ENCODE measurements at places on chromosomes 5 and 9. TPM values are rescaled to one million over a fixed set of nuclear protein-coding genes. Genes with fewer than 3 reads are reported as not detected.

The HSPB3 gene
- total RNA-seq = 0.85 TPM

The RORB gene
- total RNA-seq = 0.50 TPM

The FOXI1 gene
- total RNA-seq = not detected

The SLC24A2 gene
- not detected for total RNA-seq

The CDH12 gene
- not detected for total RNA-seq

The PDE6A gene
- total RNA-seq = not detected

The SLC25A48 gene
- not detected for total RNA-seq

The GPR151 gene
- not detected for total RNA-seq

The ORM1 gene
- not detected for total RNA-seq

The DDX46 gene
- 20.5 TPM for total RNA-seq

The SGTB gene
- total RNA-seq = 26.1 TPM

The EIF4E1B gene
- not detected for total RNA-seq

The SNCAIP gene
- total RNA-seq = 0.13 TPM

The CSF2 gene
- not detected for total RNA-seq

The PURA gene
- total RNA-seq = 45.0 TPM

The C9 gene
- not detected for total RNA-seq

The FREM1 gene
- 0.39 TPM for total RNA-seq

The SLC34A1 gene
- total RNA-seq = not detected

The SIL1 gene
- 120 TPM for total RNA-seq

The SLC46A2 gene
- not detected for total RNA-seq

The PLPPR1 gene
- not detected for total RNA-seq

The PSAT1 gene
- total RNA-seq = 90.6 TPM

The ADAMTS2 gene
- 32.5 TPM for total RNA-seq

The EQTN gene
- not detected for total RNA-seq

The CDH10 gene
- total RNA-seq = 2.4 TPM

The RECK gene
- total RNA-seq = 39.0 TPM

The PHF24 gene
- 0.10 TPM for total RNA-seq

The GOLGA2 gene
- total RNA-seq = 124 TPM

The CATSPER3 gene
- 0.10 TPM for total RNA-seq

The MYOZ3 gene
- 2.3 TPM for total RNA-seq

The ADGRV1 gene
- 0.26 TPM for total RNA-seq

The OMD gene
- total RNA-seq = 1.2 TPM

The SOX30 gene
- not detected for total RNA-seq

The FOXD4 gene
- 0.13 TPM for total RNA-seq

The C9orf78 gene
- 33.7 TPM for total RNA-seq

The IQGAP2 gene
- 2.2 TPM for total RNA-seq

The EPB41L4A gene
- 7.3 TPM for total RNA-seq

The IFNA21 gene
- total RNA-seq = not detected

The C7 gene
- total RNA-seq = 36.9 TPM

The CDX1 gene
- total RNA-seq = 0.91 TPM

The NEK6 gene
- total RNA-seq = 83.1 TPM

The GTF3C4 gene
- 19.0 TPM for total RNA-seq

The FGF18 gene
- total RNA-seq = not detected

The SPINK13 gene
- total RNA-seq = not detected

The TENT4A gene
- 18.2 TPM for total RNA-seq

The PTPRD gene
- total RNA-seq = 17.2 TPM

The RIMOC1 gene
- 17.2 TPM for total RNA-seq

The FCHO2 gene
- 24.2 TPM for total RNA-seq

The SLC34A3 gene
- total RNA-seq = not detected

The ANKRD55 gene
- not detected for total RNA-seq

The DEPDC1B gene
- 0.63 TPM for total RNA-seq

The RIC1 gene
- total RNA-seq = 40.3 TPM

Measured in smooth muscle cell of the pulmonary artery (primary cell).